ENCODE measurements at places on chromosomes 1 and 21.

DNA sequence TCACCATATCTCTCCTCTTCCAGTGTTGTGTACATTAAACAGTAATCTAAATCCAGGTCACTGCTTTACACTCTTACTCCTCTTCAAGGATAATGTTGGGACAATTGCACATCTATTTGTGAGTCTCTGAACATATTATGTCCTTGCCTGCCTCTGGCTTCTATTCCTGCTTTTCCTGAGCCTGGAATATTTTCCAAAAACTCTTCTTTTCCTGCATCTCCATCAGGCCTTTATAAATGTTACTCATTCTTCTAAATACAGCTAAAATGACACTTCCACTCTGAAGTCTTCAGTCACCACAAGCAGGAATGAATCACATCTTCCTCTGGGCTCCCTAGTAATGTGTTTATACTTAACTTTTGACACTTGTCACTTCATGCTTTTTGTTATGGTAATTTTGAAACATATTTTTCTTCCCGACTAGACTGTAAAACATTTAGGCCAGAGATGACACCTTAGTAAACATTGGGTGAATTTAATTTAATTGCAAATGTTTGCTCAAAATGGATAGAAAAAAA, 396.0 kb downstream of the LRRIQ3 start:
- DNase-seq: no peak

- no peak for DNase-seq
These were observed 30.7 kb downstream of the MGST3 start for GRCh38 chr1:165661703-165662102.

DNA sequence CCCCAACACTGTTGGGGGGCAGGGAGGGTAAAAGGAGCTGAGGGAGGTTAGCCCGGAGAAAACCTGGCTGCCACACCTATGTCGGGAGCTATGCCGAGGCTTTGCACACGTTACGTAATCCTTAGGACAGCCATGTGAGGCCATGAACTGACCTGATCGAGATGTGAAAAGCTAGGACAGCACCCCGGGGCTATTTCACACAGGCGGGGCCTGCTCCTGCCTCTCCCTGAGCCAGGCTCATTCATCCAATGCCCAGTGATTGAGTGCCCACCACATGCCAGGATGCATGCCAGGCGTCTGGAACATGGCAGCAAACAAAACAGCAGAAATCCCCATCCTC, 30.2 kb downstream of the LDLRAP1 start:
- DNase-seq: no peak

DNA sequence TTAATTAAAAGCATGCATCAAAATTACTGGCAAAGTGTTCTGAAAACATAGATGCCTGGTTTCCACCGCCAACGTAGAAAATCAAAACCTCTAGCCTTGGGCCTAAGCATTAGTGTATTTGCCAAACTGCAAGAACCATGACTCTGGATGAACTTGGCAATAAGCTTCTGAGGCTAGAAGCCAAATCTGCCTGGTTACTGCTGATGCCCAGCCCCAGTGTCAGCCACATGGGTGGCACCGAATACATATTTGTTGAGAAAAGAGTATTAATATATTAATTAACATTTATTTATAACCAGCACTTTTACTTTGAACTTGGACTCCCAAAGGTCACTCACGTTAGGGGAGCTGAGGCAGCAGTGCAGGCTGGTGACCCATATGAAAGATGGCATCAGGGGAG, 140.6 kb upstream of the HMGB4 start:
- no peak for DNase-seq

DNA sequence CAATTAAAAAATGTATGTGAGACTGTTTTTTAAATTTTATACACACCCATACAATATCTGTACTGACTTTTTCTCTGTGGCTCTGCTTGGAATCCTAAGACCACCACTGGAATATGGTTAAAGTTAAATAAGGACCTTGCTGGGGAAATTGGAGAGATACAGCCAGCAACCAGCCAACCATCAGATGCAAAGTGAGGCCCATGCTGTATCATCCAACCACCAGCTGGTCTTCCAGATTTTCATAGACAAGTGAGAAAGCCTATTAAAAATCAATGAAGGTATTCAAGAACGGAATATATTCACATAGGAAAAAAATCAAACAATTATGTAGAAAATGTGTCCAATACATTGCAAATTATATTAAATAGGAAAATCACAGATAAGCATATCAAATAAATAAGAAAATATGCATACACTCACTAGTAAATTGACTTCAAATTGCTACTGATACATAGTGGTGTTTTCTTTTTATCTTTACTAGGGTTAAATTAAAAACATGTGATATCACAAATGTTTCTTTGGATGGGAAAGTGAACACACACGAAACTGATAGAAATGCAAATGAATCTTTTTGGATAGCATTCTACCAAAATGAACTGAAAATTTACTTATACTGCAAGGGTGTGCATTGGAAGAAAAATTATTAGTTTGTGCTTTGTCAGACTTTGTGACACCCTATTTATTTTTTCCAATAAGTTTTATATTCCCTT, 1486.3 kb downstream of the BRINP3 start:
- no peak for DNase-seq

DNA sequence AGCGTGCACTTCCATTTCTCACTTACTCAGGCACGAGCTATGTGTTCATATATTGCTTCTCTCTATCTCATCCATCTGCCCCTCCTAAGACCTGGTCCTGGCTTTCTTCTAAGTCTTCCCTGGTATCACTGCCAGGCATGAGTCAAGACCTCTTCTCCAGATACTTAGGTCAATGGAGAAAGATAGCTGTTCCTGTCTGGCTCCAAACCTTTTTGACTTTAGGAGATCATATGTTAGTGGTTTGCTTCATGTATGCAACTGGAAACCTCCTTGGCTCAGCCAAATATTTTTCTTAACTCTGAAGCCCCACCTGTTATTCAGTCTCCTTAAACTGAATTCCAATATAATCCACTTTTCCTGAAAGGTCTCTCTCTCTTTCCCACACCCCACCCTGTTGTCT, 211.6 kb upstream of the PTBP2 start:
- no peak for DNase-seq

GRCh38 chr21:34894401-34894800, 154.7 kb downstream of the RUNX1 start:
- DNase-seq: no peak
